ENCODE measurements at places on chromosomes 7 and 10. TPM values are rescaled to one million over a fixed set of nuclear protein-coding genes. Genes with fewer than 3 reads are reported as not detected.

SLC29A4 gene
- 14.7 TPM for total RNA-seq

LRMDA gene
- 4.5 TPM for total RNA-seq

TUBAL3 gene
- total RNA-seq, result not detected

SPDYE11 gene
- under 0.01 TPM for total RNA-seq

GPR15LG gene
- total RNA-seq, result not detected

RAPGEF5 gene
- 90.9 TPM for total RNA-seq

PLEKHS1 gene
- not detected for total RNA-seq

KCNMA1 gene
- 27.3 TPM for total RNA-seq

TCF7L2 gene
- 0.82 TPM for total RNA-seq

C1GALT1 gene
- total RNA-seq, result 33.4 TPM

PTF1A gene
- total RNA-seq, result 0.41 TPM

TUBB8 gene
- not detected for total RNA-seq

SPDYE2B gene
- total RNA-seq, result not detected

GPR37 gene
- total RNA-seq, result 39.1 TPM

NXPH1 gene
- 41.6 TPM for total RNA-seq

SAP25 gene
- not detected for total RNA-seq

AKR1B1 gene
- 49.3 TPM for total RNA-seq

GPNMB gene
- 3.7 TPM for total RNA-seq

PLXNA4 gene
- total RNA-seq, result 67.7 TPM

ERVW-1 gene
- not detected for total RNA-seq

PDE6C gene
- total RNA-seq, result not detected

COL26A1 gene
- 14.3 TPM for total RNA-seq

VTI1A gene
- 48.1 TPM for total RNA-seq

MRPS24 gene
- 25.3 TPM for total RNA-seq

ADAM8 gene
- total RNA-seq, result 1.2 TPM

ASB10 gene
- not detected for total RNA-seq

SPDYE9 gene
- total RNA-seq, result under 0.01 TPM

AGAP5 gene
- 12.2 TPM for total RNA-seq

ECHDC3 gene
- 1.6 TPM for total RNA-seq

SPOCK2 gene
- total RNA-seq, result 26.9 TPM

ZPBP gene
- 0.41 TPM for total RNA-seq

DOCK1 gene
- total RNA-seq, result 14.3 TPM

LMBR1 gene
- 207 TPM for total RNA-seq

ACHE gene
- 11.0 TPM for total RNA-seq

AIMP2 gene
- 35.9 TPM for total RNA-seq

CEP55 gene
- 2.4 TPM for total RNA-seq

FXYD4 gene
- total RNA-seq, result not detected

MMRN2 gene
- total RNA-seq, result 4.1 TPM

SPDYE17 gene
- not detected for total RNA-seq

TMEM236 gene
- total RNA-seq, result under 0.01 TPM

OPALIN gene
- total RNA-seq, result not detected

SFR1 gene
- total RNA-seq, result 15.5 TPM

CDC14C gene
- not detected for total RNA-seq

MPP7 gene
- total RNA-seq, result 3.7 TPM

FEZF1 gene
- total RNA-seq, result not detected

OPN1SW gene
- total RNA-seq, result not detected

FAM25G gene
- total RNA-seq, result not detected

TMEM130 gene
- total RNA-seq, result 4.9 TPM

AKR1C4 gene
- not detected for total RNA-seq

HOGA1 gene
- 0.41 TPM for total RNA-seq

TLL2 gene
- total RNA-seq, result 0.82 TPM

ANKRD22 gene
- under 0.01 TPM for total RNA-seq

ALOX5 gene
- 1.2 TPM for total RNA-seq

Data from frontal cortex (tissue), 4 donors.